Activated CD4-positive, alpha-beta T cell treated with anti-CD3 and anti-CD28 coated beads for 24 hours (primary cell): ENCODE measurements at places on chromosomes 7 and 10.

- DNase-seq: no peak
Measured at GRCh38 chr7:81690251-81690650, 79.6 kb downstream of the HGF start.

- no peak for DNase-seq
Measured at GRCh38 chr7:70319057-70319456, 720.8 kb downstream of the AUTS2 start.

DNA sequence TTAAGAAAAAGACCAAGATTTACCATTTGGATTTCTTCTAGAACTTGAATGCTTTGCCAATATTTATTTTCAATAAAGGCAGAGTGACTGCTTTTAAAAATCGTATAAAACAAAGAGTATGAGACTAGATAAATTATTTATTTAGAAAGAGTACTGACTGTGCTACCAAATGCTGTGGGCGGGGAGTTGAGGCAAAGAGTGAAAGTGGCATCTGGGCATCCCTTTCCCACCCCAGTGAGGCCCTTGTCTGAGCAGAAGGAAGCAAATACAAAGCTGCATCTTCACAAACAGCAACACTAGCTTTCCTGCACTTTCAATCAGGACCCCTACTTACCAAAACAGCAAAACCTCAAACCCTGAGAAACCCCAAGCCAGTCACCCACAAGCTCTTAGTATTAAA is 34.9 kb downstream of the ITGB1 start:
- DNase-seq: no peak

GRCh38 chr10:4391683-4392082 is 434.3 kb upstream of the AKR1E2 start:
- DNase-seq: no peak

- DNase-seq: no peak
Measured at GRCh38 chr10:87841186-87841585, 22.1 kb downstream of the KLLN start.

- DNase-seq: no peak
Measured at GRCh38 chr7:79615466-79615865, 162.0 kb upstream of the MAGI2 start.

GRCh38 chr7:127632276-127632910 is 14.5 kb upstream of the PAX4 start:
- no peak for DNase-seq

GRCh38 chr10:122276611-122277208 is 5.6 kb downstream of the BTBD16 start:
- no peak for DNase-seq

DNA sequence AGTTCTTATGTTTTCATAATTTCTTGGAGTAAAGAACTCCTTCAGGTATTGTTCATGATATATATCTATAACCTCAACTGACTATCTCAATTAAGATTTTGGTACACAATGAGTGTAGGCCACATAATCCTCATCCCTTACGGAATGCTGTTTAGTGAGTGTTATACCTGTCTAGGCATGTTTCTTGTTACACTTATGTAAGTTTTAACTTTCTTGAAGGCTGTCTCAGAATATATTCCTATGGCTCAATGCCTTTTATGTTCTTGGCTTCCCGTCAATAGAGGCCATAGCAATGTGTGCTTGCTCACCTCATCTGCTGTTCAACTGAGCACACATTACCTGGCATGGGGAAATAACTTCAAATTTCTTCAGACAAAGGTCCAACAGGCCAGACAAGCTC is 185.1 kb downstream of the CTTNBP2 start:
- DNase-seq: no peak

DNA sequence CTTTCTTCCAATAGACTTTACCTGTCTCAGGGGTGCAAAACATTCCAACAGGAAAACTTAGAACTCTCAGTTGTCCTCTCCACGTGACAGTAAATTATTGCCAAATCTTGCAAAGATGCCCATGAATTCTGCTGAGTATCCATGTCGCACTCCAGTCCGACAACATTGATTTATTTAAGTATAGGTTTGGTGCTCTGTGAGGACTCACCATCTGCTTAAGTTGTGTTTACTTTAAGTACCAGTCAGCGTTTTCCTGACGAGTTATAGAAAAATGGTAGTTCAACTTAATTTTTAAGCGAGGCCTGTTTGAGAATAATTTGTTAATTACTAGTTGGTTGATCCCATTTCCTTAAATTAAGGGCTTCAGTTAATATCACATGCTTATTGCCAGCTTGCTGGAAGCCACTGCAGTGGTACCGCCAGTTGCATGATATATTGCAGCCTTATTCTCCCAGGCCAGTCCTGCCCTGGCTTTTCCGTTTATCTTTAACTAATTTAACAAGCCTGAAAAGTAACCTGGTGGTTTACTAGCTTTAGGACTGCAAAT is 27.8 kb downstream of the CREB5 start:
- DNase-seq: no peak

- no peak for DNase-seq
Measured at GRCh38 chr7:22307816-22308215, 49.1 kb downstream of the RAPGEF5 start.

DNA sequence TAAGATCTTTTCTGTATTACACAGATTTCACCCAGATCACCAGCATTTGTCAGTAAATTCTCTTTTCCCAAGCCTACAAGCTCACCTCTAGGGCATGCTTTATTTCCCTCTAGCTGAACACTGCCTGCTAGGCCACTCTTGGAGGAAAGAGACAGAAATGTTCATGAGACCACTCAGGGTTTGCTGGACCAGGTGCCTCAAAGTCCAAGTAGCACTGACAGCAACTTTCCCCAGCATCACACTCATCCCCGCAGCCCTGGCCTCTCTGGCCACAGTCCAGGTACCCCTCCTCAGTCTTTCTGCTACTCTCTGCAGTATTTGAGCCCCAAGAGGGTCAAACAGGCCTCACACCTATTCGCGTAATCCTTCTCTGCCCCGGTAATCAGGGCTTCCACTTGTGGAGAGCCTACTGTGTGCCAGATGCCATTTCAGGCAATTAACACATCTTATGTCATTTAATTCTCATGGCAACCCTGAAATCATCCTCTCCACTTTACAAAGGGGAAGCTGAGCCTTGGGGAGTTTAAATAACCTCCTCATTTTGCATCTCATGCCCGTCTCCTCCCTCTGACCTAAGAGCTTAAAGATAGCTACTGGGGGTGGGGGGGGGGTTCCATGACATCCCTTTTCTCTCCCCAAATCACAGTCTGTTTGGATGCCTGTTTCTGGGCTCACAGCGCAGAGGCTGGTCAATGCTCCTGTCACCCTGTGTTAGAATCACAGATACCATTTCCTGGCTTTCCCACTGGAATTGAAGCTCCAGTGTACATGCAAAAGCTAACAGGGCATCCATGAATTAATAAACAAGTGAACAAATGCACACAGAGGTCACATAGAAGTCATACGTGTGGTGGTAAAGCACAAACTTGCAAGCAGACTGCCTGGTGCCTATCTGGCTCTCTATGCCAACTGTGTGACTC is 88.5 kb downstream of the PRLHR start:
- no peak for DNase-seq

DNA sequence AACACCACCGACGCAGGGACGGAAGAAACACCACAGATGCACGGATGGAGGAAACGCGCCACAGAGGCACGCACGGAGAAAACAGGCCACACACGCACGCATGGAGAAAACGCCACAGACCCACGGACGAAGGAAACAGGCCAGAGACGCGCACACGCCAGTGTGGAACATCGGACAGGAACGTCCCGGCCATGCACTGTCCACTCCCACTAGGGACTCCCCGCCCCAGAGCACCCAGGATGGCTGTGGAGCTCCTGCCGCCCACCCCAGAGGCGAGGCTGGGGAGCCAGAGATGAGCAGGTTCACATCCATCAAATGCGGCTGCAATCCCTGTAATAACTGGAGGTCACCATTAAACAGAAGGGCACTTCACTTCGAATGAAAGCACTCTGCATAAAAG is 17.3 kb downstream of the DIP2C start:
- no peak for DNase-seq

DNA sequence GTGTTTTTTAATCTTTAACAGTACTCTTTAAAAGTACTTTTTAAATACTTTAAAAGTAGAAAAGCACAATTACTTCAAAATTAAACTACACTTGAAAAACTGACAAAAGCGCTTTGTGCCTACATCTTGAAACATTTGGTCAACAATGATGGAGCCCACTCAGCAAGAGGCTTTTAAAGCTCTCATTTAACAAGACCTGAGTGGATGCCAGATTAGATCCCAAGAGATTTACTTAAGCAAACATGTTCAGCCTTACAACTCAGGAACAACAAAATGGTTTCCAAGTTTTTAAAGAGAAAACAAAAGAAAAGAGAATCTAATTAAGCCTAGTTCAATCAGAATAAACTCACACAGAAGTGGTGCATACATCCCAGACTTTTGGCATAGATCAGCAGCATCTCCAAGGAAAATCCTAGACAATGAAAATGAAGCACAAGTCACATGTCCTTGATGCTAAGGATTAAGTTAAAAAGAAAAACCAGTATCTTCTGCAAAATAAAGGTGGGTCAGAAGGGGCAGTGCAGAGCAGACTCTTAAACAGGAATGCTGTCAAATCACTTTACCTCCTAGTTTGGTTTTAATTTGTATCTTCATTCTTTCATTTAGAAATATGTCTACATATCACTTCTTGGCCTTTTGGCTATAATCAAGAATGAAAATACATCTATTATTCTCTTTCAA is 26.2 kb downstream of the HIBADH start:
- DNase-seq: no peak

- no peak for DNase-seq
Measured at GRCh38 chr7:155338632-155339320, 41.1 kb downstream of the INSIG1 start.

GRCh38 chr10:29811751-29812427 is 177.1 kb upstream of the SVIL start:
- no peak for DNase-seq

- DNase-seq: no peak
Measured at GRCh38 chr7:2151237-2151636, 81.5 kb downstream of the MAD1L1 start.

DNA sequence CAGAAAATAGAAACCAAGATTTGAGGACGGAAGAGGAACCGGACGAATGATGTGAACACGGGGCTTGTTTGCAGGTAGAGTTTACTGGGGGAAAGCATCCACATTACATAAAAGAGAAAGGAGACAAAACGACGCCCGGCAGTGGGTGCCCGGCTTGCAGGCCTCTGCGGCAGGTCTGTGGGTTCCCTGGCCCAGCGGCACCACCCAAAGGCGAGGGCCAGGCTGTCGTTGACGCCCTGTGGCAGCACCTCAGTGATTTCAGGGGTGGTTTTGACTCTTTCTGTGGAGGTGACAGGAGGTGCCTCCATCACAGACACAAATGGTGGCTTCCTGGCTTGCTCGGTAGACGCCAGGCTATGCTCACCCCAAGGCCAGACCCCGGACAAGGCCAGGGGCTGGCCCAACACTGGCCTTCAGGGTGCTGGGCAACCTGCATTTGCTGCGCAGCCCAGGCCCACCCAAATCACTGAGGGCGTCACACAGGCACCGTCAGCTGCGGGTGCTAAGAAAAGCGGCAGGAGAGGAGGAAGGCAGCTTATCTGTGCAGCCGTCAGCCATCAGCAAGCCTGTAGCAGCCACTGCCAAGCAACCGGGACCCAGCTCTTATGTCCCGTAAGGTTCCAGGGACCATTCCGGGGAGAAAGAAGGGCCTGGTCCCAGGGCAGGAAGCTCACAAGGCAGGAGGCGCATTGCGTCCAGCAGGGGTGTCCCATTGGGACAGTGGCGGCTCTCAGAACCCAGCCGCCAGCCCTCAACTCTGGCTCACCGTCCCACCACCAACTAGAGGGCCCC is 230.3 kb downstream of the PTPRN2 start:
- DNase-seq: no peak

DNA sequence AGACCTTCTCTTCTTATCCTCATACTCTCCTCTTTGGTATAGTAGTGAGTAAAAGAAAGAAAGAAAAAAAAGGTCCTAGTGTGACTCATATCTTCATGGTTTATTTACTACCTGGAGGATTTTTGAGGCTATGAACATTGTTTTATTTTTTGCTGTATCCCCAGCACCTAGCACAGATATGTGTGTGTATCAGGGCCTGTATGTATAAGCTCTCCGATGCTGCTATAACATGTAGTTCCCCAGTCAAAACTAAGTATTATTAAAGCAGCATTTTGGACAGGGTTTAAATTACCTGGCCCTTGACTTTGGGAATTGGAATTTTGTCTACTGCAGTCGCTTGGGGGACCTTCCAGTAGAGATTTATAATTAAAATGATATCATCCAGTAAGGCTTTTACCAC is 46.3 kb downstream of the PYROXD2 start:
- no peak for DNase-seq

- no peak for DNase-seq
Measured at GRCh38 chr7:133545618-133546017, 292.7 kb downstream of the EXOC4 start.
